ENCODE measurements at places on chromosomes 7 and 10.

DNA sequence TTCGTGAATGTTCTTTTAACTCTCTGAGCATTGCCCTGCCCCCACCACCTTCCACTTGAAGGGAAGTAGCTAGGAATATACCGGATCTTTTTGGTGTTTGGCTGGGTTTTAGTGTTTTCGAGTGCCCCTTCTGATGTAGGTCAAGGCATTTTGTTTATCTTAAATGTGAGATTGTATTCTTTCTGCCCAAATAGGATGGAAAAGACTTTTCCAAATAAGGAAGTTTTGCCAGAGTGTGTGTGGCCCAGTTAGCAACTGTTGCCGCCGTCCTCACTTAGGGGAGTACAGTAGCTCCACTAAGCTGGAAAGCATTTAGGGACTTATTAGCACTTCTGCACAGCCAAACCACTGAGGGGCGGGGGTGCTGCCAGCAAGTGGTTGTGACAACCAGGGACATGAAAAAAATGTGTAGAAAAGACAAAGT lies 29.8 kb upstream of the VCL start:
- DNase-seq = no peak

- DNase-seq = no peak
Measured at GRCh38 chr7:81414411-81414810, 355.4 kb downstream of the HGF start.

- DNase-seq = peak; percentile 44
Measured at GRCh38 chr10:11035301-11035991, 17.8 kb downstream of the CELF2 start.

- DNase-seq = peak; percentile 4
Measured at GRCh38 chr7:128954830-128955802, 17.4 kb downstream of the IRF5 start.

GRCh38 chr10:132390170-132390920 lies 6.7 kb upstream of the PWWP2B start:
- no peak for DNase-seq

DNA sequence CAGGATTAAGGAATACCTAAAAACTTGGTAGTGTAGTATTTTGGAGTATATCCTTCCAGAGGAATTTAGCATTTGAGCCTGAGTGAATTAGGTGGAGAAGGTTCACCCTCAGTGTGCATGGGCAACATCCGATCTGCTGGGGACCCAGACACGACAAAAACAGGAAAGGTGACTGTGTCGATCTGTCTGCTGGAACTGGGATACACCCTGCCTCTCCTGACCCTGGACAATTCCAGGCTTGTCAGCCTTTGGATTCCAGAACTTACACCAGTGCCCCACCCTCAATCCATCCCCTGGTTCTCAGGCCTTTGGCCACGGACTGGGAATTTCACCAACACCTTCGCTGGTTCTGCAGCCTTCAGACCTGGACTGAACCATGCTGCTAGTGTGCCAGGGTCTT lies 41.9 kb downstream of the PTPRE start:
- no peak for DNase-seq

DNA sequence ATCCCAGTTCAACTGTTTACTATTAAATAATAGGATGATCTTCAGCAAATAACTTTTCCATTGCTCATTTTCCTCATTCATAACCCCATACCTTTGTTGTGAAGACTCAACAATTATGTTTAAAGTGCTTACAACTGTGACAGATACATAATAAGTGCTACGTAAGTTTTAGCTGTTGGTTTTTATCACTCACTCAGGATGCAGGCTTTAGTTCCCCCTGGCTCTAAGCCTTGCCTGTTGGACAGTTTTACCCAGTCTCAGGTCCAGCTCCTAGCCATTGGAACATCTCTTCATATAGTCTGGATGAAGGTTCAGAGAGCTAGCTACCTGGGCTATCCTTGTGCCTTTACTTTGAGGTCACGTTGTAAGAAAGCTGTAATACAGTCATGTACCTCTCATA lies 353.2 kb downstream of the CRPPA start:
- DNase-seq = no peak

DNA sequence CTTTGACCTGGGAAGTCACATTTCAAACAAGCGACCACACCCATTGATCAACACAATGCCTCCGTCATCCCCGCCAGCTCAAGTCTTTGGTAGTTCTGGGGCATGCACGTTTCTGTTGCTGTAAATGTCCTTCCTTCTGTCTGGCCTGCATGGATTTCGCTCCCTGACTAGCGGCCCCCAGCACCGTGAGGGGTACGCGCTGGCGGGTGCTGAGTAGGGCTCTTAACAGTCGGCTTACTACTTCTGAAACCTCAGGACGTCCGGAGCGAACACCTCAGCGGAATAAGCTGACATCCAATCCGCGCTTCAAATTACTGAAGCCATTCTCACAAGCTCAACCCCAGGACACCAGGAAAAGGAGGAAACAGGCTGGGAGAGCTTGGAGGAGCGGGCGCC lies 505 bp downstream of the NUDCD3 start:
- DNase-seq = no peak

- DNase-seq = no peak
Measured at GRCh38 chr7:93407239-93407638, 167.3 kb downstream of the CALCR start.

DNA sequence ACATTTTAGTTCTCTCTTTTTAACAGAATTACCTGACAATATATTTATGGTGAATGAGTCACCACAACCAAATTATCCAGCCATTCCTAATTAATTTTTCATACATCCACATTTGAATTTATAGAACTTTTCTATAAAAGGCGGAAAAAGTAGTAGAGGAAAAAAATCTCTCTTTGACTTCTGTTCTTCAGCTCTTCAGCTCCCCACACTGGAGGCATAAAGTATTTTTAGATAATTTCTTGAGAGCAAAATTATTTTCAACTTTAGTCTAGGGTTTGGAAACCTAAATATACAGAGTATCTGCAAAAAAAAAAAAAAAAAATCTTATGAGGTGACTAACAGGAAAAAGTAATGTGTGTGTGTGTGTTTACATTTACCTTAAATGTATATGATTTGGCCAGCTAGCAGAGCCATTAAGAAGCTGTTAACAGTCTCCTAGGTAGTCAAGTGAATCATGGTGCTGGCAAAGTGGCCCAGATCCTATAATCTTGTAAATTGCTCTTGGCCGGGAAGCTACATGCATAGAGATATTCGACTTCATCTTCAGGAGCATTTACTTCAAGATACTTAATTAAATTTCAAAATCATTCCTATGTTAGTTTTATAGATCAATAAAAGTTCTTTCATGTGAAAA lies 383.1 kb upstream of the STEAP1 start:
- DNase-seq = no peak

GRCh38 chr10:12833451-12833850 lies 168.1 kb downstream of the CCDC3 start:
- DNase-seq = no peak

- no peak for DNase-seq
Measured at GRCh38 chr7:130942211-130942964, 208.4 kb upstream of the KLF14 start.

- DNase-seq = no peak
Measured at GRCh38 chr10:13899941-13900340, 313.2 kb downstream of the PRPF18 start.

- no peak for DNase-seq
Measured at GRCh38 chr10:46229144-46229563, 57.6 kb upstream of the ANTXRL start.

DNA sequence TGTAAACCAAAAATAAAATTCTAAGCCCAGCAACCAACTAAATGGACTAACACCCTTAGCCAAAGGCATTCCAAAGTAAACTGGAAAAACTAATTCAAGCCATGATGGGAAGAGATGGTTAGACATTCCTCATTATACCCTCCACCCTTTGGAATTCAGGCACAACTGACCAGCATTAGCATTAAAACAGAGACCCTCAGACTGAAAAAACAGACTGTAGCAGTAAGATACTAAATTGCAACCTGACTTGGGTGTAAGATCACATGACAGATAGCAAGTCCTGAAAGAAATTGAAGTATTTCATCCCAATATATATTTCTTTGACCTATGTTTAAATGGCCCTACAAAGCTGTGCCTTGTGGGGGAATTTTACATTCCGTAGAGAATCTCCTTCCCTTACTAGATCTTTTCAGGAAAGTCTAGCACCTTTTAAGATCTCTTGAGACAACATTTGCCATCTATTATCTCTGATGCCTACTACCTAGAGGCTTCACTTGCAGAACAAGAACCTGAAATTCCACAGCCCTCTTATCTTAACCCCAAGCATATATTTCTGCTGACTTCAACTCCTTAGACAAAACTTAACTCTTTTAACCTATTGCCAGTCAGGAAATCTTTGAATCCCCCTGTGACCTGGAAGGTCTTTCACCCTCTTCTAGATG lies 750.2 kb upstream of the IGFBP3 start:
- no peak for DNase-seq

DNA sequence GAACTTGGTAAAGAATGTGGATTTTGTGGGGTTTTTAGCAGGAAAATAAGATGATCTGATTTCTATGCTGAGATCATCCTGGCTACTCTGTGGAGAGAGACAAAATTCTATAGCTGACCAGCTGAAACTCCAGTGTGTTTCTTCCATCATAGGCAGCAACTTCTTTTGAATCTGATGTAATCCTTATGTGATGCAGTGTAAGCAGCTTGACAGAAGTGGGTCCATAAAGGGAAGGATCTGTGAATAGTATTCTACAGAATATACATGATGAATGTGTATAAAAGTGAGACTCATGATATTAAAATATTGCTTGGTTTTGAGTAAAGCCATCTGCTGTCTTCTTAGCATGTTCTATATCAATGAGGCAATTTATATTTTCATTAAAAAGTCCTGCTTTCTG lies 4.4 kb downstream of the MYO3A start:
- no peak for DNase-seq

DNA sequence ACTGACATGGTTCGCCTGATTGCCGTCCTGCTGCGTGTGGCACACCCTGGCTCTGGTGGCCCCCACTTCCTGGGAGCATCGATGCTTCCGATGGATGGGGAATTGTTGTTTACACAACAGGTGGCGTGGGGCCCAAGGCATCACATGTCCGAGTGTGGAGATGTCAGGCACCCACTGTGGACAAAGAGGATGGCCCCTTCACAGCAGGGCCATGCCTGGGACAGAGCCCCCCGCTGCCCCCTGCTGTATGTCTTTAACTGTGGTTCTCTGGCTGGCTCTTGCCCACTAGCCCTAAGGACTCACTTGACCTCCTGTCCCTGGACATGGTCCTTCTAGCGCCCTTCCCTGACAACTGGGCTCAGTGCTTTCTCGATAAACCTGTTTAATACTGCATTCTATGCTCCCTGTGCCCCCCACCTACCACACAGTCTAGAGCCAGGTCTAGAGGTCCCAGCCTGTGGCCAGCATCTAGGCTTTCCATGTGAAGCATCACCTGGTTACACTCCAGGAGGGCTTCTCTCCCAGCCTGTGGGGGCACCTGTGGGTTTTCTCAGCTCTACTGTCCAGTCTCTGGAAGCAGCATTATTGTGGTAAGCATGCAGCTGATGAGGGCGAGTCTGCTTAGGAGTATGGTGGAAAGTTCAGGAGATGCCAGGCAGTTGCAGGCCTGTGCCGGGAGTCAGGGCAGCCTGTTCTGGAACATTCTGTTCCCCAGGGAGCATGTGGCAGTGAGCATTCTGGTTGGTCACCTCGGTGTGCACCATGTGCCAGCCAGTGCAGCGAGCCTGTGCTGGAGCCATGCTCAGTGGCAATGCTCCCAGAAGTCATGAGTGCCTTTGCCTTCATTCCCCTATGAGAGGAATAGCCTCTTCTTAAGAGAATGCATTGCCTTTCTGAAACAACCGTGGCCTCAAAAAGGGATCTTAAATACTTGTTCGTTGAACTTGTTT lies 10.4 kb downstream of the ADCY1 start:
- DNase-seq = no peak

DNA sequence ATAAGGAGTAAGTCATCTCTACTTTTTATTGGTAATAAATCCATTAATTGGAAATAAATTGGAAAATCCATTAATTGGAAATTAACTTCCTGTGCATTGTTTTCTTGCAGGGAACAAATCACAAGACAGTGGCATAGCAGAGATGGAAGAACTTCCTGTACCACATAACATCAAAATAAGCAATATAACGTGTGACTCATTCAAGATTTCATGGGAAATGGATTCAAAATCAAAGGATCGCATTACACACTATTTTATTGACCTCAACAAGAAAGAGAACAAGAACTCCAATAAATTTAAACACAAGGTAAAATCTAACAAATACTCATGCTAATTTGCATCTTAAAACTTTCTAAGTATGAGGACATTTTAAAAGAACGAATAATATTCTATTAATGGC lies 57.8 kb downstream of the PHYHIPL start:
- no peak for DNase-seq

GRCh38 chr10:5932345-5932744 lies 42.3 kb downstream of the FBH1 start:
- DNase-seq = no peak

DNA sequence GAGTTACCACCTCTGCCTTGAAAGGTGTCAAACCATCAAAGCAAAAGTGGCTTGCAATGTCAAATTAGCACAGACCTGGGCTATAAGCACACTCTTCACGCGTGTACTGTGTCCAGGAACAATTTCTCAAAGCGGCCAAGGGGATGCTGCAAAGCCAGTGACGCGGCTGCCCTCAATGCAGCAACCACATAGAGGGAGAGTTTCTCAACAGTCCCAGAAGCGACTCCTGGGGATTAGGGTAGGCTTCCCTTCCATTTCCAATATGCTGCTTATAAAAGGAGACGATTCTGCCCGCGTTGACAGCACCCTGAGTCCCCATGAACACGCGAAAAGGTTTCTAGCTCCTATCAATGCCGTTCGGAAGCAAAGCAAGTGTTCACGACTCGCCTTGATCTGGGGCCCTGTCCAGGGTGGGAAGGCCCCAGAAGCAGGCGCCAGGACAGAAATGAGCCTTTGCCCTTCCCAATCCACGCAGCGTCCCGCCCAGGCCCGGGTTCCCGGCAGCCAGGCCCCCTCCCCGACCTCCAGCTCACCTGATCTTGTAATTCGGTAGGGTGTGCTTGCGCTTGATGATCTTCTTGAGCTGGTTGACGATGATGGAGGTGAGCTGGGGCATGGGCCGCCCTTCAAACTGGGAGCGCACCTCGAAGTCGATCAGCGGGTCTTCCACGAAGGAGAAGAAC lies 1.3 kb downstream of the PDZD8 start:
- DNase-seq = no peak

- DNase-seq = no peak
Measured at GRCh38 chr7:105096306-105096705, 82.3 kb downstream of the KMT2E start.

GRCh38 chr7:27221201-27221797 lies 21.3 kb upstream of the EVX1 start:
- DNase-seq = no peak

- no peak for DNase-seq
Measured at GRCh38 chr10:103062854-103063590, 130.1 kb downstream of the NT5C2 start.

GRCh38 chr10:126525326-126525725 lies 137.0 kb upstream of the ADAM12 start:
- DNase-seq = no peak

GRCh38 chr7:105978035-105978434 lies 15.0 kb downstream of the CDHR3 start:
- no peak for DNase-seq

- no peak for DNase-seq
Measured at GRCh38 chr10:69338547-69339450, 60.5 kb downstream of the HK1 start.
